ENCODE measurements at places on chromosomes 6 and 20.

DNA sequence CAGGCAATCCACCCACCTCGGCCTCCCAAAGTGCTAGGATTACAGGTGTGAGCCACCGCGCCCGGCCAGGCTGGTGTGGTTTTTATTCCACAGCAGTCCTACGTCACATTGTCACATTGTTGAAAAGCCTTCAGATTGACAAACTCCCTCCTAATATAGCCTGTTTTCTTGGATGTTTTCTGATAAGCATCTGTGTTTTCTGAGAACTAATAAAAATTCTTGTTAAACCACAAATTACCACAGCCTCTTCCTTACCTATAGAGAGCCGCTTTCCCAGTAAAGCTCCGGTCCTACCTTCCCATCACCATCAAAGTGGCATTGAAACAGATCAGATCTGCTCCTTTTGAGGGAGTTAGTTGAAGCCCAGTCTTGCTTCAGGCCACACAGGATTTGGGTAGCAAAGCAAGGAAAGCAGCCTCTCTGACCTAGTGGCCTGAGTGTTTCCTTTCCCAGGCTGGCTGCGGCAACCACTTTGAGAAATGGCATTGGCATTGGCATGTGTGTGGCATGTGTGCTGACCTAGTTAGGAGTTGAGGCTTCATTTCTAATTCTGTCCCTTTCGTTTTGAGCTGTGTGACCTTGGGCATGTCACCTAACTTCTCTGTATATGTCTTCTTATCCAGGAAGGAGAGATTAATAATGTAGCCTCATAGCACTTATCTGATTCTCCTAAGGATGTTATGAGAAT, 1.7 kb upstream of the PKIG start:
- peak; percentile 31 for DNase-seq

DNA sequence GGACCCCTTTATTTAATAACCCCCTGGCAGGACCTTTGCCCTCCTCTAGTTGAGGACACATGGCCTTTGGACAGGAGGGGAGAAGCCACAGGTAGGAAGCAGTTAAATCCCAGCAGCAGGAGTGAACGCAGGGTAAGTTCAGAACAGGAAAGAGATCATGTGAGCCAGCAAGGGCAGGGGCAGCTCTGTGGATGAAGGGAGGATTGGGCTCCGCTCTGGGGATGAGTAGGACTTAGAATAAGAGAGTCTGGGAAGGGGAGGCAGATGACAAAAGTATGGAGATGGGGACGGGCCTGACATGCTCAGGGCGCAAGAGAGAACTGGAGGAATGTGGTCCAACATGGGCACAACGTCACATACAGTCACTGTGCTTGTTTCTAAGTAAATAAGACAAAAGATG, 89.0 kb downstream of the NDUFAF5 start:
- no peak for DNase-seq

DNA sequence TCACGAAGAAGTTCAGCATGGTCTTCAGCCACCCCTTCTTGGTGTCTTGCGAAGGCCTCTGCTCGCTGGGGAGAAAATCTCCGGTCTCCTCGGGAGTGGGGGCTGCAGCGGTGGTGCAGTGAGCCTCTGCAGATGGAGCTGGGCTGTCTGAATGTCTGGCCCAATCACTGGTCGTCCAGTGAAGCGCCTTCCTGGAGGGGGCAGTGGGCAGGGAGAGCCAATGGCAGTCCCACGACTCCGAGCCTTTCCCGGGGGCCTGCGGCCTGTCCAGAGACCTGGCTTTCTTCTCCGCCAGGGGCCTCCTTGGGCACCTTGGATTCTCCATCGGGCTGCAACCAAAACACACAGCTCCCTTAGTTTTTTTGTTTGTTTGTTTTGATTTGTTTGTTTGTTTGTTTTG, 6.3 kb downstream of the BNIP5 start:
- DNase-seq = no peak

DNA sequence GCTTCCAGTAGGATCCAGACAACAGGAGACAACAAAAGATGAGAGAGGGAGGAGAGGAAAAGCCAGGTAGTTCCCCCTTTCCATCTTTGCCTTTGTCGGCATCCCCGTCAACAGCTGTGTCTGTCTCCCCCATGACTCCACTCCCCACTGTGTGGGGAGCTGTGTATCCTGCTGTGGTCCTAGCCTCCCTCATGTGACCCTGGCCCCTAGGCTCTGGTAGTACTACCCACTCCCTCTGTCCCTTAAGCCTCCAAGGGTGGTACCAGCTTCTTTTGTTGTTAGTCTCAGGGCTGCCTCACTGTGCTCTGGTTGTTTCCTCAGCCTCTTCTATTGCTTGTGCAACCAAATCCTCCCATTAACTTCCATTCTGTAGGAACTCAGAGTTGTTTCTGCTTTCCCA, 28.7 kb downstream of the ANKEF1 start:
- DNase-seq = no peak

GRCh38 chr6:33966536-33966935, 162.7 kb upstream of the MLN start:
- no peak for DNase-seq

- DNase-seq = no peak
These were observed 37.9 kb upstream of the RNF217 start for GRCh38 chr6:124924333-124924759.

GRCh38 chr6:136526196-136526930, 23.9 kb downstream of the MAP7 start:
- peak; percentile 82 for DNase-seq

GRCh38 chr6:169969372-169970099, 218.1 kb downstream of the ERMARD start:
- DNase-seq = no peak

DNA sequence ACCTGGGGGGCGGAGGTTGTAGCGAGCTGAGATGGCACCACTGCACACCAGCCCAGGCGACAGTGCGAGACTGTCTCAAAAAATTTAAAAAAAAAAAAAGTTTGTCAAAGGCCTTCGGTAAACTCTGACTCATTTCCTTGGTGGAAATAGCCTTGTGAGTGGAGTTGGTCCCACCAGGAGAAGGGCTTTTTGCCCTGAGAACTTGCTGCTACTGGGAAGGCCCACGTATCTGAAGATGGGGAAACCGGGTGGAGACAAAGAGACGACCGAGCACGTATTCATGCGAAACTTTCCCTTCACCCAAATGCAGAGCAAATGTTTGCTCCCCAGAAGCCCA, 51.7 kb downstream of the SLC22A23 start:
- DNase-seq = no peak

GRCh38 chr6:33633462-33634158, 12.5 kb downstream of the ITPR3 start:
- peak; percentile 68 for DNase-seq
